ENCODE measurements at places on chromosomes 7 and 10.

GRCh38 chr7:126608339-126608776 lies 644.4 kb downstream of the GRM8 start:
- no peak for DNase-seq

DNA sequence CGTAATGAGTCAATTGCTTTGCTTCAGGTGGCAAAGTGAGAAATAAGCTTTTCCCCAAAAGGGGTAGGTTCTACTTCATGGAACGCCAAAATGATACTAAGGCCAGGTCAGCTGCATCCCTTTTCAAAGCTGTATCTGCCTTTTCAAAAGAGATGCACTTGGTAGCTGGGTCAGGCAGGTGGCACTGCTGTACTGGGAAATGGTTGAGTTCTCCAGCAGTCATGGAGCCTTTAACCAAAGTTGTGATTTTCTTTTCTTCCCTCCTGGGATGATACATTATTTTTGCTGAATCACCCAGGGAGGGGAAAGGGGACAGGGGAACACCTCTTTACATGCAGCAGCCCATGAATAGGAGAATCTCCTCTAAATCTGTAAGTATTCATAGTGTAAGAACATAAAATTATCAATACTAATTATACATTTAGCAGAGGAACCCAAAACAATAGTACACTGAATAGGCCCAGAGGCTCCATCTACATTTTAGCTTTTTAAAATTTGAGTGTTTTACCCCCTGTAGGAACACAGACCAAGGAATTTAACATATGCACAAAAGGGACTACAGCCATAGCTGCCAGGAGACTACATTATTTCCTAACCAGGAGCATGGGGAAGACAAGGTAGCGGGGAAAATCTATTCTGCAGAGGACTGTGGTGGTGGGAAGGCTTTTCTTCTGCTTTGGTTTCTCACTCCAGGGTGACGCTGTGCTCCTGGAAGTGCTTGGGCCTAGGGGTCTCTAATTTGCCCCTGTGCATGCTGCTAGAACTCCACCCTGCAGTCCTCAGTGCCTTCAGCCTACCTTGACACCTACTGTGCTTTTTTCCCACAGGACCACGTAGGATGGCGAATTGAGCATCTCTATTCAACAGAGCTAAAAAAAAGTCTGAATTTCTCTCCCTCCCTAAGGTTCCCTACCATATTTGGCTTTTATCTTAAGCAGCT lies 6.4 kb upstream of the GPR22 start:
- peak; percentile 80 for DNase-seq

DNA sequence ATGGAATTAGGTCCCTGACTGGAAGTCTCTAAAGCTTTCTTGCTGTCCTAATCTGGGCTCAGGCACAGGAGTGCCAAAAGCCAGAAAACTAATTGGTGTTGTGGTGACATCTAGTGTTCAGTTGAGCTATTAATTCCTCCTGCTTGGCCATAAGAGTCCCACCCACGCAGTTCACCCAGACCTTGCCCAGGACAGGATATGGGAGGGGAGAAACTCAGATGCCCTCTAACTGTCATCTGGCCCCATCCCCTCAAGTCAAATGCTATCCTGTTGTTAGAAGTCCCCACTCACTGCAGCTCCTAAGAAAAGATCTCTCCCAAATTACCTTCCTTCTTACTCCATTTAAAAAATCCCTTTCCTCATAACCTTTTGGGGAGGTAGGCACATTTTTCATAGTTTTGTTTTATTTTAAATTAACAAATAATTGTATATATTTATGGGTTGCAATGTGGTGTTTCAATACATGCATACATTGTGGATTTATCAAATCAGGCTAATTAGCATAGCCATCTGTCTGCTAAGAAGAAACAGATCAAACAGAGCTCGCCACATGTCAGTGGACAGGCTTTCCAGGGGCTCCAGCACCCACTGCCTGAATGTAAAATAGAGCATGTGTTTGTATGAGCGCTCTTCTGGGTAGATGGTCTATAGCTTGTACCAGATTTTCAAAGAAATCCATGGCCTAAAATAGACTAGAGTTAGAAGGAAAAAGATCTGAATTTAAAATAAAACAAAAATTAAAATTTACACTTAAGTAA lies 84.0 kb downstream of the GSAP start:
- DNase-seq: peak; percentile 84

DNA sequence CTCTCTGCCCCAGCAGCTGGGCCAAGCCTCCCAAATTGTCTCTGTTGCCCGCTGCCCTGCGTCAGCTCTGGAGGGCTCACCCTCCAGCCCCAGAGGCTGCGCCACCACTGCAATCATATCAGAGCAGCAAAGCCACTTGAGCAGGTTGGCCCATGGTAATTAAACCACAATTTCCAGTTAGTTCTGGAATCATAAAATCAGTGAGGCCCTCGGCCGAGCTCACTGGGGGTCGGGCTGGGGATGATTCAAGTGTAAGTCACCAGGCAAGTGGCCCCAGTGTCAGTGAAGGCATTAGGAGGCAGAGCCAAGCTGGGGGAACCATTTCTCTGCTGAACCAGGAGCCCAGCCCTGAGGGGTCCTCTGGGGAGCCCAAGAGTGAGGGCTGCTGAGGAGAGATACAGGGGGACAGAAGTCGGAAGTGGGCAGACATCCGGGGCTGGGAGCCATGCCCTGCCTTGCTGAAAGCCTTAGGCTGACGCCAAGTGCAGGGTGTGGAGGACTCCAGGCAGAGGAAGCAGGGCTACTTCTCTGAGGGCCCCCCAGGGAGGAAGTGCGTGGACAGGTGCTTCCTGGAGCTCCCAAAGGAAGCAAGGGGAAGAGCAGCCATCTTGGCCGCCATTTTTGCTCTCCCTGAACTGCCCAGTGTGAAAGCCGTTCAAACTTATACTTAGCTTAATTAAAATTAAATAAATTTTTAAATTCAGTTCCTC lies 29.5 kb upstream of the SLC29A3 start:
- DNase-seq: no peak

GRCh38 chr10:33722067-33722466 lies 387.6 kb upstream of the NRP1 start:
- DNase-seq: no peak

Data from sigmoid colon (tissue), 7 donors.